ENCODE measurements at places on chromosomes 13 and 19.

- no peak for DNase-seq
These were observed 1.1 kb upstream of the PDE4A start for GRCh38 chr19:10419200-10419645.

DNA sequence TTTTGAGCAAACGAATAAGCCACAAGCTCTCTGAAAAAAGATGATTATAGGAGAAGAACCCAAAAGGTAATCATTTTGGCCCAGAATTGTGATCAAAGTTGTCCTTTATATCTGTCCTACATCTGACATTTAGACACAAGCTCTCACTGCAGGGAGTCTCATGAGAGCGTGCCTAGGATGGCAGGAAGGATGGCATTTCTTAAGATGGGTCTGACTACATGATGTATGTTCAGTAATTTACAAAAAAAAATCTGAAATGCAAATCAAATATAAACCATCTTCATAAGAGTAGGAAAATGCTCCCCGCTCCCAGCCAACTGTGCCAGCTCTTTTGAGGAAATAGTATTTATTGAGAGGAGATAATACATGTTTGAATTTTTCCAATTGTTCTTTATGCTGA lies 81.0 kb upstream of the MBNL2 start:
- DNase-seq: no peak

- DNase-seq: no peak
These were observed 29.5 kb downstream of the SLC15A1 start for GRCh38 chr13:98722958-98723357.

- DNase-seq: no peak
These were observed 763 bp downstream of the ZNF180 start for GRCh38 chr19:44499559-44499958.

- DNase-seq: no peak
These were observed 13.9 kb upstream of the MADCAM1 start for GRCh38 chr19:482186-483041.

GRCh38 chr19:20103091-20103740 lies 25.4 kb downstream of the ZNF90 start:
- no peak for DNase-seq

DNA sequence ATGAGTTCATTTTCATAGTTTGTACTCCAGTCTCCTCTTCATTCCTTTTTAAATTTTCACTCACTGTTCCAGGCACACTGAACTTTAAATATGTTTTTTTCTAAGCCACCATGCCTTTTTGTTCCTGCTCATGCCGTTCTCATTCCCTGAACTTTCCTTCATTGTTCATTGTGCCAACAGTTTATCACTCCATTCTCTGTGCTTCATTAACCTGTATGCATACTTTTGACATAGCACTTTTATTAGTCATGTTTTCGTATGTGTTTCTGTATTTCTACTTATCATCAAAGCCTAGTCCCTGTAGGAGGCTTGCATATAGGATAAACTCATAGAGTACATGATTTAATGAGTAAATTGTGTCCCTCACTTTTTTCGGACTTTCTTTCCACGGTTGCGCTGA lies 65.3 kb downstream of the PCDH20 start:
- DNase-seq: no peak

DNA sequence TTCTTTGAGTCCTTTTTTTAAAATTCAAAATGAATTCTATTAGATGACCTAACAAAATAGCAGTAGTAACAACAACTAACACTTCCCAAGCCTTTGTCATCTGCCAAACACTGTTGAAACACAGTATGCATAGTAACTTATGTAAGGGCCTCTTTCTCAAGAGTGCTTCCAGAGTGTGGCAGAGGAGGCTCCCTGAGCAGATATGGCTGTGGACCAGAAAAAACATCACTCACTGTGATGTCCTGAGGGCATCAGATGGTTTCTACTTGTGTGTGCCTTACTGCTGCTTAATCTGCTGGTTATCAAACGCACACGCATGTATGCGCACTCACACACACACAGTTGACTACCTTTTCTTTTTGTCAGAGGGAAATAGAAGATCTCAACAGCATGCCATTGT lies 110.8 kb downstream of the DLEU7 start:
- DNase-seq: no peak

DNA sequence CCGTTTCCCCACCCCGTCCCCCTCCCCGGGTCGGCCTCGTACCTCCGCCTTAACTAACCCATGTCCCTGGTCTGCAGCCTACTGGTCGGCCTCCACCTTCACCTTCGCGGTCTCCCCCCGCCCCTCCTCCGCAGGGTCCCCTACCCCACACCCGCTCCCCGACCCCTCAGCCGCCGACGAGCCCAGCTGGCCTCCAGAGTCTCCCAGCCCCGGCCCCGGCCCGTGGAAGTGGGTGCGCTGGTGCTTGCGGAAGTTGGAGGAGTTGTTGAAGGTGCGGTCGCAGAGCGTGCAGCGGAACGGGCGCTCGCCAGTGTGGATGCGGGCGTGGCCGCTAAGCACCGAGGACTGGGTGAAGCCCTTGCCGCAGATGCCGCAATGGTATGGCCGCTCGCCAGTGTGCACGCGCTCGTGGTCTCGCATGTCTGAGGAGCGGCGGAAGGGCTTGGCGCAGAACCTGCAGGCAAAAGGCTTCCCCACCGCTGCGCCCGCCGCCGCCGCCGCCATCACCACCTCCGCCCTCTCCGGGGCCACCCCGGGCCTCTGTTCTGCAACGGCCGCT lies 2.6 kb downstream of the ZNF784 start:
- no peak for DNase-seq

- no peak for DNase-seq
These were observed 20.1 kb downstream of the ERFL start for GRCh38 chr19:41907994-41908615.

DNA sequence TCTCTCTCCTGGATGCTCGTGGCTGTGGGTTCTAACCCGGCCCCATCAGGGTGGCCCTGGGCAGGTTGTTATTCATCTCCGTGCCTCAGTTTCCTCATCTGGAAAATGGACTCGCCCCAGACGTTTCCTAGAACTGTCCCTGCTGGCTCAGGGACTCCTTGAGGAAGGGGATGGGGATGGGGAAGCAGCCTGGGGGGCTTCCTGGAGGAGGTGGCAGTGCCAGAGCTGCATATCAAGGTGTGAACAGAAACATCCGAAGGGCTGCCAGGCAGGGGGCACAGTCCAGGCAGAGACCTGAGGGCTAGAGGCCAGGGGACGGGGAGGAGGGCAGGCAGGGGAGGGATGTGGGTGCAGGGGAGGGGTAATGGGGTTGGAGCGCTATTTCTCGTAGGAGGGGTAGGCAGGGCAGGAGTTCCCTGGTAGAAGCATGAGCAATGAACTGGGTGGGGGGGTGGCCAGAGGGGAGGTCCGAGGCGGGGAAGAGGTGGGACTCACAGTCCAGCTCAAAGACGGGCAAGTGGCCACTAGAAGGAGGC lies 3.6 kb upstream of the ELANE start:
- no peak for DNase-seq

GRCh38 chr19:44371815-44372480 lies 15.5 kb upstream of the ZNF112 start:
- DNase-seq: no peak

DNA sequence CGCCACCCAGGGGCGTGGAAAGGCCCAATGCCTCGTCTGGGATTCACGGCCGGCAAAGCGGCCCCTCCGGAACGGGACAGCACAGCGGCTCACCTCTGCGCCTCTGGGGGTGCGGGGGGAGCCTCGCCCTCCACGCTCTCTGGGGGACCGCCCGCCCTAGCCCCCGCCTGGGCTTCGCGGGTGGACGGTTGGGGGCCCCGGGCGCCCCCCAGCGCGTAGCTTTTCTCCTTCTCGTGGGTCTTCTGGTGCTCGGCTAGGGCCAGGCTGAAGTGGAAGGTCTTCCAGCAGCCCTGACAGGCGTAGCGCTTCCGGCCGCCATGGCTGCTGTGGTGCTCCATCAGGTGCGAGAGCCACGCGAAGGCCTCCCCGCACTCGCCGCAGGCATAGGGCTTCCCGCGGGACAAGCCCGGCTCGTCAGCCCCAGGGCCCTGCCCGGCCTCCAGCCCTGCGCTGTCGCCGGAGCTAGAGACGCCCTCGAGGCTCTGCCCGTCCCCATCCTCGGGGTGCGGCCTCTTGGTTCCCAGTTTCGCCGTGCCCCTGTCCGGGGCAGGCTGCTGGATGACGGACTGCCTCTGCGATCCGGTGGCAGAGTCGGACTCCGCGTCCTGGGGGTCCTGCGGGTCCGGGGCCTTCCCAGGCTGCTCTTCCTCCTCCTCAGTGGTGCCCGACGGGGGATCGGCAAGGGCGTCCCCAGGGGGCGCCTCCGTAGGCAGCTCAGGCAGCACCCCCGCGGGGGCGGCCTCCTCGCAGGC lies 13.3 kb downstream of the ZSCAN18 start:
- DNase-seq: no peak

DNA sequence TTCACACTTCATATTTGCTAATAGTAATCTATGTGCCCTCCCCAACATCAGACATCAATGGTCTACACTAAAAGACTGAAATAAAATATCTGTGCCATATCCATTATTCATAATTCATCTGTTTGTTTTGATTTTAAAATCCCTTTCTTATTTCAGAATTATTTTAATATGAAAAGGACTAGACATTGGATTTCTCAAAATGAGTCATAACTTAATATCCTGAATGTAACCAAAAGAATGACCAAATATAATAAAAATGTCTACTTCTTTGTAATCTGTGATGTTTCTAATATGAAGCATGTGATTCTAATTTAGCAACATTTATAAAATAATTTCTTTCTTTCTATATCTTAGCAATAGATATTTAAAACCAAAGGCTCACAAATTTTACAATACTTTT lies 64.9 kb downstream of the MZT1 start:
- DNase-seq: no peak

DNA sequence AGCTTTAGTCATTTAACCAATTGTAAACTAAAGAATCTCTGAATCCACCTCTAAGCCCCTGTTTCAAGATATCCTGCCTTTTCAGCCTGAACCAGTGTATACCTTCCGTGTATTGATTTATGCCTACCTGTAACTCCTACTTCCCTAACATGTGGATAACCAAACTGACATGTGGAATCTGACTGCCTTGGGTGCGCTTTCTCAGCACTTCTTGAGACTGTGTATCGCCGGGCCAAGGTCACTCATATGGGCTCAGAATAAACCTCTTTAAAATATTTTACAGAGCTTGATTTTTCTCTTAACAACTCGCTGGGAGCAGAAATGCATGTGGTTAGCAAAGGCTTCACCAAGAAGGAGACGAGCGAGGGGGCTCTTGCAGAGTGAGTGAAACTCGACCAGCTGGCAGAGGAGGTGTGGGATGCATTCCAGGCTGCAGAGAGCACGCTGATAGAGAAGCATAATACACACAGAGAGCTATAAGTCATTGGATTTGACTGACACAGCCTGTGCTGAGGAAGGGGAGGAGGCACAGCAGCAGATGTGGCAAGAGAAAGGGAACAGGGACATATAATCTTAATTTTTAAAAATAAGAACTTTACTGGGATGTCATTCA lies 268.2 kb upstream of the MAB21L1 start:
- no peak for DNase-seq

DNA sequence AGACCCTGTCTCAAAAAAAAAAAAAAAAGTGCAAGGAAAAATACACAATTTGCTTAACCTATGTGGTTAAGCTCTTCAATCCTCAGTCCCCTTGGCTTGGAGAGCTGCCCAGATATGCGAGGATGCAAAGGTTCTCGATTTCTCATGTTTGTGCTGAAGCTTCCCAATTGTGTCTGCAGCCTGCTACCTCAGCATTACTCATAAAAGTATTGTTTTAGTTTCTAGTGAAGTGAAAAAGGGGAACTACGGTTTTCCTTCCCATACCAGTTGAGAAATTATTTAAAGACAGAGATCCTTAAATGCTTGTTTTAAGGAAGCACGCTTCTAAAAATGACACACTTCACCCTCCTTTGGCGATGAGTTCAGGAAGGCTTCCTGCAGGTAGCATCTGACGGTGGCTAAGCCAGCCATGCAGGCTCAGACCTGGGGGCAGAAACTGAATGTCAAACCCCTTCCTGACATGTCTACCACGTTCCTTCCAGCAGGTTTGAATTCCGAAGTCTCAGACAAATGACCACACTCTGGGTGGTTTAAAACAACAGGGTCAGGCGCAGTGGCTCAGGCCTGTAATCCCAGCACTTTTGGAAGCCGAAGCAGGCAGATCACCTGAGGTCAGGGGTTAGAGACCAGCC lies 47.9 kb downstream of the RUBCNL start:
- peak; percentile 73 for DNase-seq

GRCh38 chr19:39967561-39967960 lies 3.4 kb upstream of the PSMC4 start:
- DNase-seq: no peak

GRCh38 chr19:42069619-42070351 lies at the start of gene GRIK5:
TSS of gene GRIK5 (minus strand) at chr19:42070206. CDS start at chr19:42065770, 4,436 bp downstream.
- DNase-seq: no peak

DNA sequence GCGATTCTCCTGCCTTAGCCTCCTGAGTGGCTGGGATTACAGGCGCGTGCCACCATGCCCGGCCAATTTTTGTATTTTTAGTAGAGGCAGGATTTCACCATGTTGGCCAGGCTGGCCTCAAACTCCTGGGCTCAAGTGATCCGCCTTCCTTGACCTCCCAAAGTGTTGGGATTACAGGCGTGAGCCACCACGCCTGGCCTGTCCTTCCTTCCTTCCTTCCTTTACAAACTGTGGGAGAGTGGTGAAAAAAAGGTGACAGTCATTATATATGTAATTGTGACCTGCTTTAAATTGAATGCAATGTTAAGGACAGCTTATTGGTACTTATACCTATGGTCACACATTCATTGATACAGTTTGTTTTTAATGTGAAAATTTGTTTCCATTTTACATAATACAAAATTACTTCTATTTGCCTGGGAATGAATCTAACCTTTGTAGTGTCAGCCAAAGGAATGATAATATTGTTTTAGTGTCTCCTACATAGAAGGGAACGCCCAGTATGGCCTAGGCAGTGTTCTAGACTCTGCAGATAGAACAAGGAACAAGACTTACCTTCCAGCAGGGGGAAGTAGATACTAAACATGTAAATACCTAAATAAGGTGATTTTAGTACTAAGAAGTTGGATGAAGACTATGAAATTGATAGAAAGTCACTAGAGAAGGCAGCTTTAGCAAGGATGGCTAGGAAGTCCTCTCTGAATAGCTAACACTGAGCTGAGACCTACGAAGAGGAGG lies 146.3 kb downstream of the GGACT start:
- no peak for DNase-seq

DNA sequence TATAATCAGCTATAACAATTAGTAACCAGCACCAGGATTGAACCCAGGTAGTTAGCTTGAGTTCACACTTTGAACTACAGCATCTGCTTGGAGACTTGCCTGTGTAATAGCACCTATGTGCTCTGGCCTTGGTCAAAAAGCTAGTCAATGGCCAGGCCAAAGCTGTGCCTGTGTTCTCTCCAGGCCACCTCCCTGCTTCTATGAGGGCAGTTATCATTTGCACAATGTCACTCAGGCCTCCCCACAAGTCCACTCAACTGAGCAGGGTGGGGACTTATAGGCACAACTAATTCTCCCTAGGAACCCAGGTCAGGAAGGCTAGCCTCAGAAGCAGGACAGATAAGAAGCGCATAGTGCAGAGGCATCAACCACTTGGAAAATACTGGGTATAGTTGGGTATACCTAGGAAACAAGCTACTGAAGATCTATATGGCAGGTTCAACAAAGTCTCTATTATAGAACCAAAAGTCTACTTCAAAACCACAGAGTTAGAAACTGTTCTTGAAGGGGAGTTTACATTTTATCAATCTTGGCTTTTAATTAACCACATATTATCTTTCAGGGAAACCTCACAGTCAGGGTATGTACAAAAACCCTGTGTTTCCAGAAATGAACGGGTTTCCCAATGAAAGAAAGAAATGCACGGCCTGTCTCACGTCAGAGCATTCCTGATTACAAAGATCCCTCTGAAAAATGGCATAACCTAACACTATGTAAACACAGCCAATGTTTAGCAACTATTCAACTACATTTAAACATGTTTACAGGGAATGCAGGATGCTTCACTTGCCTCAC lies 140.9 kb downstream of the ABCC4 start:
- DNase-seq: no peak

GRCh38 chr13:111131611-111132010 lies 16.5 kb downstream of the ARHGEF7 start:
- no peak for DNase-seq

All from pons (tissue), 1 donor.